ENCODE measurements at places on chromosomes 6 and 20. TPM values are rescaled to one million over a fixed set of nuclear protein-coding genes. Genes with fewer than 3 reads are reported as not detected.

The NKX2-4 gene
- not detected for total RNA-seq

The ULBP3 gene
- total RNA-seq, result 4.2 TPM

The MEP1A gene
- total RNA-seq, result not detected

The SRXN1 gene
- 17.9 TPM for total RNA-seq

The HLA-DRA gene
- total RNA-seq, result 40.0 TPM

The SRSF6 gene
- 156 TPM for total RNA-seq
